ENCODE measurements at places on chromosomes 2 and 18.

GRCh38 chr2:68302281-68302875 lies 17.4 kb downstream of the CNRIP1 start:
- DNase-seq, result no peak

- DNase-seq, result no peak
These were observed 173.7 kb downstream of the FBXO15 start for GRCh38 chr18:73973972-73974371.

GRCh38 chr2:99949963-99950362 lies 192.4 kb downstream of the AFF3 start:
- no peak for DNase-seq

- no peak for DNase-seq
These were observed 89.2 kb downstream of the STPG4 start for GRCh38 chr2:47065771-47066380.

GRCh38 chr2:70456585-70457495 lies 96.8 kb downstream of the TGFA start:
- no peak for DNase-seq

DNA sequence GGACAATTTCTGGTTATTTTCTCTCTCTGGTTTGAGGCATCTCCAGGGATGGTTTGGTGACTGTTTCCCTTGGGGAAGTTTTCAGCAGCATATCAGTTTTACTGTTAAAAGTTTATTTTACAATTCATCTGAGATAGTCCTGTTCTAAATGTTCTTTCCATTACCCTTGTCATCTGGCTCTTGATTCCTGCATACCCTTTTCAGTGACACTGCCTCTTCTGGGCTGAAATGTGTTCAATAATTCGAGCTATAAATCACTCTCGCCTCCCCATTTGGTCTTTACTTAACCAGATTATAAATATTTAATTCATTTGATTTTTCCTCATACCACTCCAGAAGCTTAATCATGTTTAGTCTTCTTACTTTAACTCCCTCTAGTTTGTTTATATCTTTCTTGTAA lies 9.5 kb downstream of the DCC start:
- DNase-seq, result no peak

GRCh38 chr2:68936427-68936826 lies 16.3 kb downstream of the GKN2 start:
- no peak for DNase-seq

- no peak for DNase-seq
These were observed 114.2 kb upstream of the EML6 start for GRCh38 chr2:54609241-54609640.

GRCh38 chr2:143190431-143190830 lies 61.2 kb downstream of the ARHGAP15 start:
- no peak for DNase-seq

DNA sequence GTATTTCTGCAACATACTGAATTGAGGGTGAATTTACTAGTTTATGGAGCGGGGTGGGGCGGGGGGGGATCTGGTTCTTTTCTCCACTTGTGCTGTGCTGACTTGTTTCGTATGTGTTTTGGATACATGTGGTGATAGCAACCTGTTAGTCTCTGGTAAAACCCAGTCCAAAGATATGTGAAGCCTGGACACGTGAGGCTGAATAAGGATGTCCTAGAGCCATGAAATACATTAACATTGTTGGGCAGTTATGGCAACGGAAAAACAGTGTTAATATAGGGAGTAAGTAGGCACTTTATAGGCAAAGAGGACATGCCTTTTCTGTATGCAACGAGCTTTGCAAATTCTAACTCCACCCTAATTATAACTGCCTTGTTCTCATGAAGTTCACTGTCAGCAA lies 42.1 kb upstream of the NEMP2 start:
- no peak for DNase-seq

DNA sequence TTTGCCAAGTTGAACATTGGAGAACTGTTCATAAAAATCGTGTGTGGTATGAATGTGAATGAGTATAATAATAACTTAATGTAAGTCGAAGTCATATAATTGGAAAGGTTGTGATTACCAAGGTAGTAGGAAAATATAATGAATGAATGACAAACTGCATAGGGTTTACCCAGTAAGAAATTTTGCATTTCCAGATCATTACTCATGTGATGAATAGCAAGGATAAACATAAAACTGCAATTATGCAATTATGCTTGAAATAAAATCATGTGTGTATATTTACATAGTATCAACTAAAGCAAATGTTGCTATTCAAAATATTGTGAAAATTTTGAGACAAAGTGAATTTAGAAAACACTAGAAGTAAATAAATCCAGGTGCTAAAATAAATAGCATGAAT lies 1108.7 kb upstream of the TMEFF2 start:
- no peak for DNase-seq

- DNase-seq, result no peak
These were observed 202.4 kb upstream of the HNRNPA3 start for GRCh38 chr2:177010146-177010545.

- no peak for DNase-seq
These were observed 667 bp downstream of the TRIB2 start for GRCh38 chr2:12717191-12718014.

- no peak for DNase-seq
These were observed 298.0 kb downstream of the ZNF407 start for GRCh38 chr18:74895686-74896085.

DNA sequence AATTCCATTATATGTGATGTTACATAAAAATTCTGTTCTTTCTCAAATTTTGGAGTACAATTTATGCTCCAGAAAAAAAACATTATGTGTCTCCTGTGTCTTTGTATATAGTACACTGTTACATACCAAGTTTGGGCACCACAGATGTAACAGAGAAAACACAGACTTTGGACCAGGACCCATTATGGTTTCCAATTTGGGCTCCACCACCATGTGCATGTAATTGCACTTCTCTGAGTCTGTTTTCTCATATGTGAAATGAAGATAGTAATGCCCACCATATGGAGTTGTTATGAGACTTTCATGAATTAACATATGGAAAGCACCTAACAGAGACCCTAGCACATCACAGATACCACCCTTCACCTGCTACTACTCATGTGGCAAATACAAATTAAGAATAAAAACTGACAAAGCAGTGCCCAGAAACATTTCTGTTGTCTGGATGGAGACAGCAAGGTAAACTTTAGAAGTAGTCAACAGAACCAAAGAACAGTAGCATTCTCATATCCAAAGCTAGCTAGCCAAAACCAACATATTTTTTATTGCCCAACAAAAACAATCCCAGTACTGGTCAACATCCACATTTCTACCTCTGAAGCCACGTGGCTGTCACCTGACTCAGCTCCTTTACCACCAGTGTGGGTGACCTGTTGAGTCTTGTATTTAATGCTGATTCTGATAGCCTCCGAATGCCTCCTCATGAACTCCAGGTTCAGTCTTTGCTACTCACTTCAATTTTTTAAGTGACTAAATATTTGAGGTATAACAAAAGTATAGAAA lies 42.9 kb downstream of the ANTXR1 start:
- no peak for DNase-seq

DNA sequence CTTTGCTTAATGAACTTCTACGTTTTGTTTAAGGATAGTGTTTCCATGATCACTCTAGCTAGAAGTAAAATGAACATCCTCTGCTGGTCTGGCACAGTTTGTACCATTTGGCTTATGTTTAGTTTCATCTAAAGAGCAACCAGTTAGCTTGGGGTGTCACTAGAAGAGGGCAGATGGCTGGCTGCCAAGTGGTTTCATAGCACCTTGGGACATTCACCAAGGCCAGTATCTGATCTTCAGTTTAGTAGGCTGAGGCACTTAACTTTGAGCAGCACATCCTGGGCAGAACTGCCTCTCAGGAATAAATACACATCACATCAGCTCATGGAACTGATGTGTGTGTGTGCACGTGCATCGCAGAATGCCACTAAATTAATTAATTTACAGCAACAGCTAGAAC lies 68.4 kb downstream of the NXPH2 start:
- DNase-seq, result no peak

- DNase-seq, result no peak
These were observed 5.7 kb downstream of the RHOB start for GRCh38 chr2:20452551-20452950.

- no peak for DNase-seq
These were observed at the start of gene AQP4 for GRCh38 chr18:26865557-26865956. AQP4 (minus strand) TSS chr18:26865707; CDS start chr18:26865689, 18 bp downstream.

DNA sequence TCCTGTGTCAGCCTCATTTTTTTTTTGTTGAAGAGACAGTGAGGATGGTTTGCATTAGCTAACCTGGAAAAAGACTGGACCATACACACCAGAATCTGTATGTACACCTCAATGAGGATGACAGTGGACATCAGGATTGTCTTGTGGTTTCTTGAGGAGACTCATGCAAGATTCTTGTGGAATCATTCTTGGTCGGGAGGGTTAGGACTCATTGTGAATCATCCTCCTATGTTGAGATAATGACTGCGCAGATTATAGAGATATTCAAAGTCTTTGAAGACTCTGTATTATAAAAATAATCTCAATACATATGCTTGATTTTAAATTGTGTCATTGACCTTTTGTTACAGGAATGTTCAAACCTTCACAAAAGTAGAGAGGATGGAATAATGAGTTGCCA lies 49.1 kb upstream of the DOCK10 start:
- DNase-seq, result no peak

DNA sequence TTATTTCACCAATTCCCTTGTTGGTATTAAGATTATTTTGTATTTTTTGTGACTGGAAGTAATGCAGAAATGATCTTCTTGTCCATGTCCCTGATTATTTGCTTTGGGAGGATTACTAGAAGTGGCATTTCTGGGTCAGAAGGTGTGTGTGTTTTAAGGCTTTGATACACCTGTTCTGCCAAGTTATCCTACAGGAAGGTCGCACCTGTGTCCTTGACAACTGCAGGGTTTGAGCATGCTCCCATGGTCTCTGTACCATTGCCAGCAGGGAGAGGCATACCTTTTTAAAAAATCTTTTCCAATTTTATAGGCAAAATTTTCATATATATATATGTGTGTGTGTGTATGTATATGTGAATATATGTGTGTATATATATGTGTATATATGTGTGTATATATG lies 29.7 kb downstream of the KDM3A start:
- no peak for DNase-seq

DNA sequence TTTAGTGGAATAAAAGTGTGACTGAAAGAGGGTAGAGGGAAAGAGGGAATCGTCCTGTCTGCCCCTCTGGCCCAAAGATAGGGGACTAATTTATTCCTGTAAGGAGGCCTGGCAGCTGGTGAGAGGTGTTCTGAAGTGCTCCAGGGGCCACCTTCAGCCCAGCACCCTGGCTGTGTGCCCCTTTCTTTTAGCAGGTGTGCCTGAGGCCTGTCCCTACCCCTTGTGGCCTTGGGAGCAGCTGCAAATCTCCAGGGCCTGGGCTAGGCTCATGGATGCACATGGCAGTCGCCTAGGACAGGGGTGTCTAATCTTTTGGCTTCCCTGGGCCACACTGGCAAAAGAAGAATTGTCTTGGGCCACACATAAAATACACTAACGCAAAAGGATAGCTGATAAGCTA lies 37.3 kb downstream of the FHOD3 start:
- no peak for DNase-seq

DNA sequence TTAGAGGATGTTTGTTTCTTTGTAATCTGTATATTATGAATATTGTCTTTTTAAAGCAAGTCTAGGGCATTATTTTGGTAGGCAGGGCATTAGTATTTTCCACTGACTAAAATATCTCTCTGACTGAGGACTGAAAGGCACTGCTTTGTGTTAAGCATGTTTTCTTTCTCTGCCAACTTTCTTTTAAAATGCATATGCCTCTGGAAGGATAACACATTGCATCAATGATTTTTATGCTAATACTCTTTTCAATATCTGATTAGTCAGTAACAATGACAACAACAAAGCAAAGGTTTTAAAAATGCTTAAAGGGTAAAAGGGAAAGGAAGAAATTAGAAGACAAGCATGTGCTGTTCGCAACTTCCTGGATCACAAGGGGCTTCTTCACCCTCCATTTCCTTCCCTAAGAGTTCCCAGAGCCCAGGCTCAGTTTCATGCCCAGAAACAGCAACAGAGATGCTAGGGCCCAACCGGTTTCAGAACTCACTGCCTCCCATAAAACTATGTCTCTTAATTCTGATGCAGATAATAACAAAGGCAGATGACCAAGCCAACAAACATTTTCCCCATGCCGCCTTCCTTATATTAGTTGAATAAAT lies 786.8 kb upstream of the ACVR2A start:
- no peak for DNase-seq

DNA sequence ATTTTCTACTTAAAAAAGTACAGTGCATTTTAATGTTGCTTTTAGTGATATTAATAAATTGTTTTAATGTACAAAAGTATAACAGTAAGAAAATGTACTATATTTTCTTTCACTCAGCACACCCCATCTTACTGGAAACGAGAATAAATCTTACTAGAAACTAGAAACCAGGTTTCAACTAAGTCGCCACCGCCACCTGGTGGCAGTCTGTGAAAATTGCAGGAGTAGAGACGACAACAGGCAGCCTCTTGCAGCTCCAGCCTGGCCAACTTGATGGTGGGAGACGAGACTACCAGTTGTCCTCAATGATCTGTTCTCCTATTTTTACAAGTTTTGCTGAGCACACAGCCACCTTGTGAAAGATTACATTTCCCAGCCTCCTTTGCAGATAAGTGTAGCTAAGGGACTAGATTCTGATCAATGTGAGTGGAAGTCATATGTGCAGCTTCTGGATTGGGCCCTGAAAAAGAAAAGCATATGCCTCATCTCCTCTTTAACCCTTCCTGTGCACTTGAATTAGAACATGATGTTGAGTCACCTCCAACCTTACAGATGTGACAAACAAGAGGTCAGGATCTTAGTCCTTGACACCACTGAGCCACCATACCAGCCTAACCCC lies 8.7 kb downstream of the OTOF start:
- peak; percentile 53 for DNase-seq

DNA sequence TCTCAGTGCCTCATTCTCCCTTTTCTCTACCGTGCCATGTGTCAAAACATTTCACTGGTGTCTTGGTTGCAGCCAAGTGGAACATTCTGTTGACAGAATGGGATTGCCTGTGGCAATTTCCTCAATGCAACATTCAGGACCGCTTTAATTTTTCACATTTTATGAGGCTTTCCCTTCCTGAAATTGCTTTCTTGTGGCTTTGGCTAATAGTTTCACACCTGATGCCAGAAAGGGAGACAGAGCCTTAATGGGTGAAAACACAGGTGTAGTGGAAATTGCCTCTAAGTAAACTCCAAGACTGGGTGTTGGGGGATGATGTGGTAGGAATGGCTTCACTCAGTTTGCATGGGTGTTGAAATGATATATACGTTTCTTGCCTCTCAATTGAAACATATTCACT lies 278.3 kb downstream of the TSN start:
- DNase-seq, result no peak

GRCh38 chr18:74378179-74378682 lies 62.6 kb downstream of the C18orf63 start:
- DNase-seq, result no peak

DNA sequence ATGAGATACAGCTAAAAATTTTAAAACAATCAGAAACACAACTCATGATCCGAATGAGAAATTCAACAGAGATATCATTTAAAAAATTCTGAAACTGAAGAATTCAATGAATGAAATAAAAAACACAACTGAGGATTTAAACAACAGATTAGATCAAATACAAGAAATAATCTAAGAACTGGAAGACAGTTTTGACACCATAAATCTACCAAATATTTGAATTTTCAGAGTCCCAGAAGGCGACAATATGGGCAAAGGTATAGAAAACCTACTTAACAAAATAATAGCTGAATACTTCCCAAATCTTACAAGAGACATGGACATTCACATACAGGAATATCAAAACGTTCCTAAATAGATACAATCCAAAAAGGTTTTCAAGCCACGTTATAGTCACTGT lies 221.9 kb downstream of the OTX1 start:
- no peak for DNase-seq

GRCh38 chr2:133044556-133044955 lies 374.6 kb upstream of the LYPD1 start:
- DNase-seq, result no peak

- no peak for DNase-seq
These were observed 195.0 kb downstream of the CCDC102B start for GRCh38 chr18:68992719-68993482.

All from GM12864 (cell line).